ENCODE measurements at places on chromosomes 3 and 15. TPM values are rescaled to one million over a fixed set of nuclear protein-coding genes. Genes with fewer than 3 reads are reported as not detected.

GRCh38 chr3:154129625-154130024, 8.4 kb downstream of the ARHGEF26 start:
- DNase-seq, result no peak

Gene RETNLB
- polyA plus RNA-seq, result not detected

DNA sequence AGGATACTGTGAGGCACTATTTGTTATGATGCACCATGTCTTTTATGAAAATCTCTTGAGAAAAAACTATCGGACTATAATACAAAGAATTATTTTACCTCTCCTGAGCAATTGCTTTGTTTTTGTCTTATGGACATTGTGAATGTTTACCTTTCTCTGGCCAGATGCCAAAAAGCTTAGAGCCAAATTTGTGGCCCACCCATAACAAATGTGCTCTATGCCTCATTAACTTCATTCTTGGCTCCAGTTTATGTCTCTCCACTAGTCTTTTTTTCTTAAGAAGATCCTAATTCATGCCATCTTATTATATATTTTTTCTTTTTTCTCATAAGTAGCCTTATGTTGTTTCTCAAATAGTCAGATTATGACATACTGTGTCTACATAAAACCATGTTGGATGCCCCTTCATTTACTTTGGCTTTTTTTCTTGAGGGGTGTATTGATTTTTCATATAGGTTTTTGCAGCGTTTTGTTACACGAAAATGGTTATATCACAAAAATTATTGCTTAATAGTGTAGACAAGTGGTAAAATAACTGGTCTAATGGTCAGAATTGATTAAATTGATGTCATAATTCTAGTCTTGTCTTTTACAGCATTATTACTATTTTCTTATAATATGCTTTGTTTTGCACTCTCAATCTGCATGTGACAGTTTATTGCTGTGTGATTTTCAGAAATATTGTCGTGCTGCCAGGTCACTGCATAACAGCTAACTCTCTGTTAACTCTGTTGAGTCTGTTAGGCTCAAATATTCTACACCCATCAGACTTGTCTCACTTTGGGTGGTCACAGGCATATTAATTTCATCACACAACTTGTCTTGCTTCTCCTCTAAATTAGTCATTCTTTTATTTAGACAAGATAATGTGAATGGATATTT, 18.2 kb downstream of the SENP8 start:
- peak; percentile 28 for DNase-seq

DNA sequence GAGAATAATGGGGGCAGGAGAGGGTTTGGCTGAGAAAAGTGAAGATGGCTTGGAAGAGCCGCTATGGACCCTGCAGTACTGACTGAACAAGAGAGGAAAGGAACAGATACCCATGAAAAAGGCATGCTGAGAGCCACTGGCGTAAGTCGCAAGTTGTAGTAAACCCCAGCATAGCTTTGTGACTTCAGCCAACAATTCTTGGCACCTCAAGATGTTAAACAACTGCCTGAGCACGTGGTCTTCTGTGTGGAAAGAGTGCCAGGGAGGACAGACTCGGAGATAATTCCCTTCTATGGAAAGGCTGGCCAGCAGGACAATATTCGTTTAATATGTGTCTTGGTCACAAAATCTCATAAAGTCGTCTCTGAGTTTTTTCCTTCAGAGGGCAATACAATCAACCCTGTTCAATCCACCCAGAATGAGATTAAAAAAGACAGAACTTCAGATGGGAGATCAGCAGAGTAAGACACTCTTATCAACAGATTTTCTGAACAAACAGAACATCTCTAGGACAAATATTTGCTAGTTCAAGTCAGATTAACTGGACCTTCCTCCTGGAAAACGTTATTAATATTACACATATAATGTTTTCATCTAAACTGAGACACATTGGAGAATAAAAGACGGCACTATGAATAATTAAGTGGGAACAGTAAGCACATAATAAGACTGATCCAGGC, 49.2 kb downstream of the NEK10 start:
- DNase-seq, result no peak
